NCI-H1417 (cell line): ENCODE measurements at places on chromosomes 5 and 9.

DNA sequence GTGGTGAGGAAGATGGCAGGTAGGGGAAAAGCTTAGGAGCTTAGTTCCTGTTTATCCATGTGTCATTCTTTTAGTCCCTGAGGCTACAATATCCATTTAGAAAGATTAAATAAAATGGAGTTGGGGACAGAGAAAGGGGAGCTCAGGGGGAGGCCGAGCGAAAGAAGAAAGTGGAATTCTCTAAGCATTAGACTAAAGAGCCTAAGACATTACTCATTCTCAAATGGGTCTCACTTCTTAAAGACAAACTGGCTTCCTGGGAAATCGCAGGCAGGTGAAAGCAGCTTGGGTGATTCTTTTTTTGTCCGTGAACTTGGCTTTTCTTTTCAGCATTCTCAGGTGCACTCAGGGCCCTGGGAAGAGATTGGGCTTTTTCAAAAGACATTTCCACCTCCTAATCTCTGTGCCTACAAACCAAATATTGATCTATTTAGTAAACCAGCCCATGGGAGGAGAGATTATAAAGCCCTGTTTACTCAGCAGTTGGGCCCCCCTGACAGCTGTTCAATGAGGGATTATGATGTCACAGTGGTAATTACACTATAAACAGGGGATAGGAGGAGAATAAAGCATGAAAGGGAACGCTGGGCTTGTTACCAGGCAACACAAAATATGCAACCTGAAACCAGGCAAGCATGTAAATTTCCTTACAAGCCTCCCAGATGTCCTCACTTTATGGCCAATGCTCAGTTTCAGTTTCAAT is 584.0 kb downstream of the ACTL7B start:
- peak; percentile 48 for DNase-seq

DNA sequence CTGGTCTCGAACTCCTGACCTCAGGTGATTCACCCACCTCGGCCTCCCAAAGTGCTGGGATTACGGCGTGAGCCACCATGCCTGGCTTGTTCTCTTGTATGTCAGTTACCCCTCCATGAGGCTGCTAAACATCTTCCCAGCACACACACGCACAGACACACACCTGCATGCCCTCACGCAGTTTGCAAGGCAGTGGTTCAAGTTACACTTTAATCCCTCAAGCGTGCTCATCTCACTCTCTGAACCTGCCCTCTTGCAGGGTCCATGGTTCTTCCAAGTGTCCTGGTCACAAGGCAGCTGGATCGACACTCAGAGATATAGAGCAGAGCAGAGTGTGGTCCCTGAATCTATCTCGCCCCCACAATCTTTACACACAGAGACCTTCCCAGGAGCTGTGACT is 34.1 kb upstream of the RUFY1 start:
- DNase-seq: no peak

GRCh38 chr5:119400245-119400644 is 44.4 kb downstream of the TNFAIP8 start:
- peak; percentile 54 for DNase-seq

DNA sequence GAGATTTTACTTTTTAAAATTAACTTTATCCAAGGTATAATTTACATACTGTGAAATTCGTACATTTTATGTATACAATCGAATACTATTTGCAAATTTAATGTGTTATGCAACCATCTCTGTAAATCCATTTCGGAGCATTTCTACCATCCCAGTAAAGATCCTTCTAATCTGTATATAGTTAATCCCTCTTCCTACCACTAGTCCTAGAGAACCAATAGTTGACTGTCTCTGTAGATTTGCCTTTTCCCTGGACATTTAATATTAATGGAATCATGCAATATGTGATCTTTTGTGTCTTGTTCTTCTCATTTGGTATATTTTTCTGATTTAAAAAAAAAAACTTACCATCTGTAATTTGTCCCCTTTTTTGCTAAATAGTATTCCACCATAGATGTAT is 74.8 kb downstream of the RAB24 start:
- no peak for DNase-seq
